ENCODE measurements at places on chromosomes 3 and 15. TPM values are rescaled to one million over a fixed set of nuclear protein-coding genes. Genes with fewer than 3 reads are reported as not detected.
A peak's percentile ranks its signal among the peaks of the same experiment; 100 is the strongest.

Gene CCPG1
- total RNA-seq = 38.6 TPM

DNA sequence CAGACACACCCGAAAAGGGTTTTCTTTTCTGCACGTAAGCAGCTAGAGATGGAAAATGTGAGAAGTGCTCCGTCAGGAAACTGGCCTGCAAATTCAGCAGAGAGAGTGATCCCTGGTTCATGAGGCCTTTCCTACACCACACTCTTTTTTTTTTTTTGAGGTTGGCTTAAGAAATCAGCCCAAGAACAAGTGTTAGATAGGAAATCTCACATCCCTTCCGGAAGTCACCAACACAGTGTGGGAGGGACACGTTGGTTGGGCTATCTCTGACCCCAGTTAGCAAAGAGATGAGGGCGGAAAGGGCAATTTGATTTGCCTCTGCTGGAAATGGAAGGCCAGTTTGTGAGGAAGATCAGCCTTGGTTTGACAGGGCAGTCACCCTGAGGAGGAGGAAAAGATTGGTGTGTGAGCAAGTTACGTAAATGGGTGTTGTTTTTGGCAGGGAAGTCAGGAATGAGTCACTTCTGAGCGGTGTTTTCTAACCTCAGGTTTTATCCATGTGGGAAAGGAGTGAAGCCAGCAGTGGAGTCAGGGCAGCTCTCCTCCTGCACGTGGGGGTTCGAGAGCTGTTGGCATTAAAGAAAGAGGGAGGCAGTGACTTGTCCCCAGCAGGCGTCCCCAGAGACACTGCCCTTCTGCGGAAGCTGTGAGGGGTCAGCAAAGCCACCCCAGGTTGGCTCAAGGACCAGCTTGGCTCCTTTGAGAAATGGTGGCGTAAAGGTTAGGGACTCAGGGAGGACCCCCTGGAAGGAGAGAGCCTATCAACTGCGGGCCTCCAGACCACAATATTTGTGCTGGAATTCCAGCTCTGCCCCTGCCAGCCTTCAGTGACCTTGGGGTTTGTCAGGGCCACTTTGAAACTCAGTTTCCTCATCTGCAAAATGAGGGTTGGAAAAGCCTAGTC, 237.6 kb upstream of the BHLHE40 start:
- DNase-seq = peak; percentile 98

Gene AGBL1
- not detected for total RNA-seq

GRCh38 chr15:92714077-92714476, 58.5 kb upstream of the FAM174B start:
- no peak for DNase-seq

DNA sequence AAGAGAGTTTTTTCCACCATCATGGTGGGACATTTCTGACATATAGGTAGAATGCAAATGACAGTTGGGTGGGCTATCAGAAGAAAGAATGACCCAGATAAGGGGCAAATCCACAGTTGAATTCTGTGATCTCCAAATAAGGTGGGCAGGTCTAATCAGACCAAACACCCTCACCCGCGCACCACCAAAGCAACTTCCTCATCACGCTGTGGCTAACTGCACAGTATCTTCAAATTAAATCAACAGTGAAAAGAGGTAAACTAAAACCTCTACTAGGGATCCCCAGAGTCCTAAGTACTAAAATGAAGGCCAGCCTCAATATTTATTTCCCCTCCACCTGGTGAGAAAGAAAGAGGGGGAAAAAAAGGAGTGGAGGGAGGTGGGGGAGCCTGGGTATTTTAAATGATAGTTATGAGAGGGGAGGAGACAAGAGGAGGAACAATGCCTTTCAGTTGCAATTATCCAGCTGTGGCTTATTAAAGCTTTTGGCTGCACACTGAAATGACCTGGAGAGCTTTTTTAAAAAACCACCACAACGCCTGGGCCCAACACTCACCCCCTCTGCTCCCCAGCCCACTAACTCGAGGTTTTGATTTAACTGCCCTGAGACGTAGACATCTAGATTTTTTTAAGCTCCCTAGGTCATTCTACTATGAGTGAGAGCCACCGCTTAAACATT, 61.0 kb downstream of the LRIG1 start:
- no peak for DNase-seq

DNA sequence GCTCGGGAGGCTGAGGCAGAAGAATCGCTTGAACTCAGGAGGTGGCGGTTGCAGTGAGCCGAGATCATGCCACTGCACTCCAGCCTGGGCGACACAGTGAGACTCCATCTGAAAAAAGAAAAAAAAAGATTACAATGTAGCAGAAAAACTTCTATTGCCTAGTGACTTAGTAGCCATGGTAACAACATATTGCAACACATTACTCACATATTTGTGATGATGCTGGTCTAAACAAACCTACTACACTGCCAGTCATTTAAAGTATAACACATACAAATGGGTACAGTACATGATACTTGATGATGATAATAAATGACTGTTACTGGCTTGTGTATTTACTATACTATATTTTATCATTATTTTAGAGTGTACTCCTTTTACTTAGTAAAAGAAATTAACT, 125.6 kb downstream of the PLOD2 start:
- DNase-seq = no peak

GRCh38 chr3:64331605-64332004, 106.3 kb upstream of the PRICKLE2 start:
- no peak for DNase-seq

DNA sequence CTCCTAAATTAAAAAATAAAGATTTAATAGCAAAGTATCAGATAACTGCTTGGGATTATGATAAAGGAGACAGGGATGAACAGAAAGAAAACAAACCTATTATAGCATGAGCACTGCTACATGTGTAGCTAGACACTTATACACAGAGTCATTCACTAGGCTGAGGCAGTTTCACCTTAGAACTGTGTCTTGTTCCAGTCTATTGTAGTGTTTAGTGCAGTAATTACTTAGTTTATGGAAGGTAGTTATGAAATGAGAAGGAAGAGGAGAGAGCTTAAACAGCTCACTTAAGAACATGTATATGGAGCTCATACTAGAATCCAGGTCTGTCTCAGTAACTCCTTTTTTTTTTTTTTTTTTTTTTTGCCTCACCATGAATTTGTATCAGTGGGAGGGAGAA, 441.4 kb downstream of the PDCD6IP start:
- no peak for DNase-seq

Gene SSUH2
- total RNA-seq = 0.51 TPM

GRCh38 chr3:28682121-28682520, 333.5 kb upstream of the AZI2 start:
- no peak for DNase-seq

GRCh38 chr15:25731411-25731810, 131.7 kb downstream of the ATP10A start:
- DNase-seq = no peak

Gene WDR5B
- 4.0 TPM for total RNA-seq

DNA sequence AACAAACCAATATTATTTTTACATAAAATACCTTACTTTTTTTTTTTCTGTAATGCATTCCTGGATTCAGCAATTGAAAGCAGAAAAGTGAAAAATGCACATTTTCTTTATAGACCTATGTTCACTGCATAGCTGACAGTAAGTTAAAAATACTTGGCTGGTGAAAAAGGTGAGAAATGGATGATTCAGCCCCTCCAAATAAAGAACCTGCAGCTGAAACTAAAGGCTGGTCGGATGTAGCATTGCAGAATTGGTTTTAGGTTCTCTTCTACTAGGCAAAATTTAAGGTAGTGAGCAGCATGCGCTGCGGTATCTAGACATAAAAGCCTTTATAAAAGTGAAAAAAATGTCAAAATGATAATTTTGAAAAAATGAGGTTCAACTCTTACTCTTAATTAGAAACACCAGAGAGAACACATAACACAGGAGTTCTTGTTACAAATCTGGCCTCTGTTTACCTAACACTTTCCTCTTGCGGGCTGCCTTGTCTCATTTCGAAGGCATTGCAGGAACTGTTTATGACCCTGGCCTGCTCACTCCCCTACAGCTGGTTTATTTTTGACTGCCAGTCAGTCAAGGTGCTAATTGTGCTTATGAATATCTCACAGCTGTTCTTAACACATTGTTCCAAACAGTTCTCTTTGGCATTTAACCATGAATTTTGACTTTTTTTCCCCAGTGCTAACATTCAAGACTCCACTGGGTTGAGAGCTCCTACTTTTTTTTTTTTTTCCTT, 455.4 kb upstream of the TBL1XR1 start:
- DNase-seq = no peak

DNA sequence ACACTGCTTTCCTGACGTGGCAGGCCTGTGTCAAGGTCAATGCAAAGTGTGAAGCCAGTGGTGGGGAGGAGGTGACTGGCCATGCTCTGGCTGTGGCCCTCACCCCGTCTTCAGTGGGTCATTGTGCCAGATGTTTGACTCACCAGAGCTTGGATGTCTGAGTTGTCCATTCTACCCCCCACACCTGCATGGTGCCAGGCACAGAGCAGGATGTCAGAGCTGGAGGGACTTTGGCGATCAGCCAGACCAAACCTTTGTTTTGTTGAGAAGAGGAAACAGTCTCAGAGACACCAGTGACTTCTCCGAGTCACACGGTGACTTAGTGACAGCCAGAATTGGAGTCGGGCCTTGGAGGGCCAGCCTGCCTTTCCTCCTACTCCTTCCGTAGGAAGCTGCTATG, 49.5 kb downstream of the SMAD6 start:
- DNase-seq = peak; percentile 66
